ENCODE measurements at places on chromosomes 3 and 15.

GRCh38 chr3:111539351-111540331 lies 2.4 kb upstream of the CD96 start:
- DNase-seq, result peak; percentile 35

GRCh38 chr3:85560088-85560785 lies 601.4 kb downstream of the CADM2 start:
- no peak for DNase-seq

DNA sequence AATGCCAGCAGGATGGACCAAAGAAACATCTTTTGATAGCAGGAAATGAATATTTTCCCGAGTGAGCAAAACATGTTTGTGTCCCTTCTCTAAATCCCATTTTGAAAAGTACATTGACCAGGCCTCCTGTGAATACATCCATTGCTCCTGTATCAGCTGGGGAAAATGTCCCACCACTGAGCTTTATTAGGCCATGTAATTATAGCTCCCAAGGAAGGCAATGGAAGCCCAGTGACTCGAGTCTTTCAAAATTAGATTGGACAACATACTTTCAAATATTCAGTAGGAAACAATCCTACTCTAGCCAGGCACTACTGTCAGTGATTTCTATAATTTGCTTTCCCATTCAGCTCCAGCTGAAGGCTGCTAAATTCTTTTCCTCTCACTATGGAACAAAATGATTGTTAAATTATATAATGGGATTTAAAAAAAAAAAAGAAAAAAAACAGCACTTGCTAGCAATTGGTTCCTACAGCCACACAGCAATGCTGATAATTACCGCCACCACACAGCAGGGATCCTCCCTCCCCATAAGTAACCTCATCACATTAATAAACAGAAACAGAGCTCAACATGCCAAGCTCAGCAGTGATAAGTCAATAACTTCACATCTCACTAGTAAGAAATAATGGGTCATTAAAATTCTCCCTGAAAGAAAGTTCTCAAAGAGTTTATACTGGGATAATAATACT lies 172.4 kb upstream of the SLC2A2 start:
- DNase-seq, result no peak

- DNase-seq, result peak; percentile 20
Measured at GRCh38 chr3:197942956-197943556, 6.9 kb upstream of the RPL35A start.

DNA sequence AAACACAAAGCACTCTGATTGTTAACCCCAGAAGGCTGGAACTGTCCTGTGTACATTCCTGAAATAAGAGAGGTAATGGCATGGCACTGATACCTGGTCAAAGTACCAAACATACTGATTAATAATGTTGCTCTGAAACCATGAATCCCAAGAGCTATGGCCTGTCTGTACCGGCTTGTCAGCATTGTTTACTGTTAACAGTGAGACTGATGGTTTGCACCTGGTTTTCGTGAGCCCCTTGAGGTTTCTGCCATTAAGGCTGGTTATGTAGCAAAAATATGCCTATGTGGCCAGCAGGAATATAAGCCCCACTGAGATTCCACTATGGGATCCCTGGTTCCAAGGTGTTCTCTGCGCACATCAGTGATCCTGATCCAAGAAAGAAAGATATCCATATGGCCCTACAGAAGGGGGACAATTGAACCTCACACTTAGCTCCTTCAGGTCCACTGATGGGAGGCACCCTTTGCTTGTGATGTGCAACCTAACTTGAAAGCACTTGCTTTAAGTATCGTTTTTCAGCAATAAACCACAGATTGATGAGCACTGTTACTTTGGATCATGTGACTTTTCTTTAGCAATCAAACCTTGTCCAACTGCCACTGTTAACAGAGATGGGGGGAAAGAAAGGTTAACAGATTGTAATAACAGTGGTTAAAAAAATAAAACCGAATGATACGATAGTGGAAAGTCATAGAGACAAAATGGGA lies 65.2 kb downstream of the TBL1XR1 start:
- DNase-seq, result peak; percentile 47

DNA sequence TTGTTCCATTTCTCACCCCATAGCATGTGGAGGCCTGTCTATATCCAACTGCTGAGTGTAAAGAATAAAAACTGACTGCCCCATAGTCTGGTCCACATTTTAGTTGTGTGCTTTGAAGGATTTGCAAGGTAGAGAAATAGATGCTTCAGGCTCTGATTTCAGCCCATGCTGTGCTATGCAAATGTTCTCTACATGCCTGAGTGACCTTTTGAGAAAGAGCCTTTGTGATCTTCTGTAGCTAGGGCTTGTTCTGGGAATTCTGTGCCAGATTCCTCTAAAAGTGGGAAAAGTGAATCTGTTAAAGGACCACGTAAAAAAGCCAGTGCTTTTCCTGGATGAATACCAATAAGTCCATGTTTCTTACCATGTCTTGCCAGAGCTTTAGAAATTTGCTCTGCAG lies 5.2 kb downstream of the KCTD6 start:
- DNase-seq, result no peak

GRCh38 chr3:13245615-13245978 lies 172.4 kb upstream of the IQSEC1 start:
- no peak for DNase-seq

- no peak for DNase-seq
Measured at GRCh38 chr3:185760550-185760949, 64.3 kb downstream of the IGF2BP2 start.

DNA sequence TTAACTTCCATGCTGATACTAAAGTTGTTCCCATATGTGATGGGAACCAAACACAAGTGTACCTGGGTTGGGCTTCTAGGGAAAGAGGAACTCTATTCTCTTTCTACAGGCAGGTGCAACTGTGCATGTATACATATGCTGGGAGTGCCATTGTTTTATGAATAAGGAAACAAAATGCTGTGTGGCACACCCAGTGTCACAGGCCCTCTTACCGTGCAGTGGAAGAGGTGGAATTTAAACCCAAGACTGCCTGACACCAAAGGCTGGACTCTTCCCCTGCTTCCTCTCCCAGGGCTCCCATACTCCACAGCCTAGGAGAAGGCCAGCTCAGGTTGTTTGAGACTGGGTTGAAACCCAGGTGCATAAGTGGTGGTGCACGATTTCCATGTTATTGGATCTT lies 1.9 kb upstream of the FETUB start:
- no peak for DNase-seq

GRCh38 chr3:99114565-99115291 lies 213.2 kb upstream of the DCBLD2 start:
- no peak for DNase-seq

DNA sequence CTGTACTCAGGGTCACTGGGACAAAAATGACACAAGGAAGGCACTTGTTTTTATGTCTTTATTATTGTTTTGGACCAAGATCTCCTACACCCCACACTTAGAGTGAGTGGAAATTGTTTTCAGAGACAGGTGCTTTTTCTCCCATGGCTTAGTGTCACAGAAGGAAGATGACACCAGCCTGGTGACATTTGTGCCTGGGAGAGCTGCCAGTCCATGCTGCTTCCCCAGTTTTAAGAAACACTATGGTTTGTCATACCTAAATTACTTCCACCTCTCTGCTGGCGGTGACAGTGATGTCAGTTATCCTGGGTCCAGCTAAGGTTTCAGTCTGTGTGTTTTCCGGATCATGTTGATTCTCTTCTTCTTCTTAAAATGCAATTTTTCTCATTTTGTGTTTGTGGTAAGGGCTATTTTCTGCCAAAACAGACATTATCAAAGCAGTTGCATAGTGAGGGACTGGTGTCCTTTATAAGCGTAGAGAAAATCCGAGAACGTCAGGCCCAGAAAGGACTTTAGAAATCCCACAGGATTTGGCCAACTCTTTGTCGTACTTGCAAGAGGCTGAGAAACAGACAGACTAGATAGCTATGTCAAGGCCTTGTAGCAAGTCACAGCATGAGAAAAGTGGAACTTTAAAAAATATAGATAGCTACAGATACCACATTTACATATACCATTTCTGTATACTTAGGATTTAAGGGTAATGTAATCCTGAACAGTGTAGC lies 149.5 kb downstream of the TP63 start:
- DNase-seq, result no peak

GRCh38 chr15:68640791-68641331 lies 62.1 kb downstream of the CORO2B start:
- DNase-seq, result no peak

- DNase-seq, result no peak
Measured at GRCh38 chr3:162764808-162765071, 1268.1 kb downstream of the OTOL1 start.

- no peak for DNase-seq
Measured at GRCh38 chr15:67835297-67836133, 4.3 kb downstream of the RNU6-1 start.

GRCh38 chr3:197306374-197307086 lies 8.1 kb upstream of the DLG1 start:
- no peak for DNase-seq

- DNase-seq, result no peak
Measured at GRCh38 chr3:133447750-133448477, 48.1 kb downstream of the BFSP2 start.

- DNase-seq, result no peak
Measured at GRCh38 chr15:50138391-50138790, 19.4 kb upstream of the ATP8B4 start.

DNA sequence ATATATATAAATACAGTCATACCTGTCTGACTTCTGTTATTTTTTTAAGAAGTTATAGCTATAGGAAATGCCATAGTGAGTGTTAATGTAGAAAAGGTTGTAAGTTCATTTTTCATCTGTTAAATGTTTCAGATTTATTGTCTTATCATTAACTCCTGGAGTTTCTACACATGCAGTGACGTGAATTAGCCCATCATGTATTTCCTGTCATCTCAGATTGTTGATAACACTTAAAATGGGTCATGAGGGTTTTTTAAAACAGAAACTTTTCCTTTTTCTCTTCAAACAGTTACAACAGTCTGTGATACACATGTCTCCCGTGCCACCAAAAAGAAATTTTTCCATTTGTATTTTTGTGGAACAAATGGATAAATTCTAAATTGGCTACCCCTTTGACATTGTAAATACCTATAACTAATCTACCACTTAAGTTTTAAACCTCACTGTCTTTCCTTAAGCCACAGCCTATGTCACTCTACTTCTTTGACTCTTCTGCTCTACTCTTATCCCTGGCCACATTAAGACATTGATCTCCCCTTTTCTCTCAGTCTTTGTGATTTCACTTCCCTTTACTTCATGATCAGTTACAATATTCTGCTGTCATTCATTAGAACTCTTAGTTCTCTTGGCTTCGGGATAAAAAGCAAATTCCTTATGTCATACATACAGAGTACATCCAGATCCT lies 89.1 kb downstream of the NEO1 start:
- no peak for DNase-seq

GRCh38 chr15:51267051-51267702 lies 71.2 kb downstream of the CYP19A1 start:
- DNase-seq, result no peak

DNA sequence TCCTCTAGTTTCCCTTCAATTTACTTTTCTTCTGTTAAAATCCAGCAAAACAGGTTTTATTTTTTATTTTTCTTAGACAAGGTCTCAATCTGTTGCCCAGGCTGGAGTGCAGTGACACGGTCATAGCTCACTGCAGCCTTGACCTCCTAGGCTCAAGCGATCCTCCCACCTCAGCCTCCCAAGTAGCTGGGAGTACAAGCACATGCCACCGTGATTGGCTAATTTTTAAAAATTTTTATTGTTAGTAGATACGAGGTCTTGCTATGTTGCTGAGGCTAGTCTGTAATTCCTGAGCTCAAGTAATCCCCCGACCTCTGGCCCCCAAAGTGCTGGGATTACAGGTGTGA lies 41.6 kb downstream of the ILDR1 start:
- DNase-seq, result no peak

GRCh38 chr3:17664923-17665322 lies 77.5 kb downstream of the TBC1D5 start:
- no peak for DNase-seq

- DNase-seq, result no peak
Measured at GRCh38 chr15:100434038-100434437, 92.3 kb upstream of the ADAMTS17 start.

DNA sequence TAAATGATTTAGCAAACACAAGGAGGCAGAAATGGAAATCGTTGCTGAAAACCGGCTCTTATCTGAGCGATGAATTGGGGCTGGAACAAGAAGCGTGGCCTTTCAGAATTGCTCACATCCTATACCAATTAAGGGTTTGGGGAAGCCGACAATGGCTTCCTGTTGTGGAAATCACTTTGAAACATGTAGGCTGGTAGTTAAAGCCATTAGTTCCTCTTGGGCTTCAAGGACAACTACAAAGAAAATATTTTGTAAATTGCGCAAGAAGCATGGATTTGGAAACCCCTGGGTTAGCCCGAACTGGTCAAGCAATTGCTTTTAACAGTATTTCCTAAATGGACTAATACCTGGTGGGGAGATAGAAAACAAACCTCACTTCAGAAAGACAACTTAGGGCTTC lies 182.4 kb downstream of the ADAMTS9 start:
- DNase-seq, result no peak

GRCh38 chr3:71310359-71310979 lies 273.1 kb downstream of the FOXP1 start:
- DNase-seq, result no peak

DNA sequence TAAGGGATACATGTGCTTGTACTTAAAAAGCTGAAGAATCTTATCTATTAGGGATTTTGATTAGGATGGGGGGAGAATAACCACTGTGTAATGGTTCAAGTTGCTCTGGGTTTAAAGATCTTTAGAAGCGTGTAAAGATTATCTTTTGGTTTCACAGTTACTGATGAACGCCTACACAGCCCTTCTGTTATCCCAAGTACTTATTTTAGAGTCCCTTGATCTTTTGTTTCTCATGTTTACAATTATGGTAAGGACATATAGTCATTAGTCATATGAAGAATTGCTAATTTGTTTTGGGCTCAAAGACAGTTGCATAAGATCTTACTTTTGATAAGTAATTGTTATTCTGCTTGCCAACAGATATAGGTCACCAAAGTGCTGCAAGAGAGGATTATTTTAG lies 160.1 kb downstream of the PLCL2 start:
- DNase-seq, result no peak

DNA sequence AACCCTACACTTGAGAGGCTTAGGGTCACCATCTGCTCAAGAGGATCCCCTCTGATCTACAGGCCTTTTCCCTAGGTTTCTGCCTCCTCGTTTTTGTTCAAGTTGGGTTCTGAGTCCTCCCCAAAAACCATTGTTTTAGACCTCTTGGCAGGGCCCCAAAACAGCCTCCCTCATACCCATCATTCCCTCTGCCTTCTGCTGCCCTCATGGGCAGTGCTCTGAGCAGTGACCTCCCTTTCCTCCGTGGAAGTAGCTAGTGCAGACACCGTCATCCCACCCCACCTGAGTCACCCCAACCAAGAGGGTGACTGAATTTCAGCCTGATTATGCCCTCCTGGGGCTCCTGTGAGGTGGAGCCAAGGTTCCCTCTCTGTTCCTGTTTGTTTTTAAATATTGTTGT lies 92.0 kb downstream of the RBPMS2 start:
- DNase-seq, result no peak

Data from NCI-H524 treated with DMSO at 0.1 percent for 48 hours (cell line).